ENCODE measurements at places on chromosomes 2 and 18.
A peak's percentile ranks its signal among the peaks of the same experiment; 100 is the strongest.

DNA sequence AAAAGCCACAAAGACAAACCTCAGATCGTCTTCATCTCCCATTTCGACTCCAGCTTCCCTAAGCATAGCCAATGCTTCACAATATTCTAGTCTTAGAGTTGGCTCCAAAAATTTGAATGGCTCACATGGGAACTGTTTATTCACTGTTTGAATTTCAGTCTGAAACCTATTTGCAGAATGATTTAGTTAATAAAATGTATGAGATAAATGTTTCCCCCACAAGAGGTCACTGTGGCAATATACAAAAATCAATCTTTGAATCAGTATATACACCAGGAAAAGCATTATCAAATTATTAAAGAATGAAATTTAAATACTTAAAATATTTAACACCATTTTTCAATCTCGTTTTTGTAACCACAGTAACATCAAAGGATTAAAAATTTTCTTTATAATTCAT is 40.0 kb upstream of the MCM6 start:
- peak; percentile 37 for DNase-seq

- no peak for DNase-seq
Measured at GRCh38 chr2:69493268-69493667, 56.0 kb upstream of the NFU1 start.

DNA sequence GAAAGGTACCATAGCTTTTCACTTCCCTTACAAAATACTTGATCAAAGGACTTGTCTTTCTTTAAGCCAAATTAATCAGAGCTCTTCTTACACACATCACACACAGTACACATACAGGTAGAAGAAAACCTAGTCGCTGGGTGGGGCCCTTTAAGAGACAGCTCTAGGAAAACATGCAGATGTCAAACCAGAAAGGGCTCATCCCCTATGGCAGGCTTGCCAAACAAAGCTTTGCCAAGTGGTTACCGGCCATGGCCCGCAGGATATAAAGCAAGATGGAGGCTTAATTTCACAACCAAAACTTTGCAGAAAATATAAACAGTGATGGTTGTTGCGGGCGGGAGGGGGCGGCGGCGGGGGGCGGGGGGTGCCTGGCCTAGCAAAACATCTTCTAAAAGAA is 2156.0 kb upstream of the PIK3C3 start:
- DNase-seq = no peak

- DNase-seq = no peak
Measured at GRCh38 chr18:36454848-36455458, 157.4 kb downstream of the FHOD3 start.

DNA sequence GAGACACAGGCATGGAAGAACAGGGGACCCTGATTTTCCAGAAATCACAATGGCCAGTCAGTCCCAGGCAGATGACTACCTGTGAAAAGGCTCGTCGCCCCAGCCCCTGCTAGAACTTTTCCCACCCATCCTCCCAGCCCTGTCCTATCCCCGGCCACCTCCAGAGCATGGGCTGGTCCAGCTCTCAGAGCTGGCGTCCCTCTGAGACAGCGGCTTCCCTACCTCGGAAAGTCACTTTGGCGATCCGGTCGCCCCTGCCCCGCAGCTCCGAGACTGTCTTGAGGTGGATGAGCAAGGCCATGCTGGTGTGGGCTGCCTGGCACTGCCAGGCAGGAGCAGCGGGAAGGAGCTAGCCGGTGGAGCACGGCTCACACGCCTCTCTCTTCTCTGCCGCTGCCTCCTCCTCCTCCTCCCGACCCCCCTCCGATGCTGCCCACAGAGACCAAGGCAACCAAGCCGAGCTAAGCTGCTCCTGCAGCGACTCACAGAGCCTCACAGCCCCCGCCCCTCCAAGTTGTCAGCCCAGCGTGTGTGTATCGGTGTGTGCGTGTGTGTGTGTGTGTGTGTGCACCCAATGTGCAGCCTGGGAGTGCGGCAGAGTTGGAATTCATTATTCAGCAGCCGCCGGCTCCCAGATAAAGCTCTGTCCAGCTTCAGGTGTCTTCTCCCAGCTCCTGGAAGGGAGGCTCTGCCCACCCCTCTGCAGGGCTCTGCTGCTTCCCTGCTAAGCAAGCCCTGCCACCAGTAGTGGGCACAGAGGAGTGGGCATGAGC is 80.5 kb upstream of the OTOF start:
- no peak for DNase-seq

GRCh38 chr18:28075501-28075900 is 101.4 kb downstream of the CDH2 start:
- no peak for DNase-seq

- DNase-seq = no peak
Measured at GRCh38 chr2:215970425-215970824, 42.9 kb downstream of the MREG start.

DNA sequence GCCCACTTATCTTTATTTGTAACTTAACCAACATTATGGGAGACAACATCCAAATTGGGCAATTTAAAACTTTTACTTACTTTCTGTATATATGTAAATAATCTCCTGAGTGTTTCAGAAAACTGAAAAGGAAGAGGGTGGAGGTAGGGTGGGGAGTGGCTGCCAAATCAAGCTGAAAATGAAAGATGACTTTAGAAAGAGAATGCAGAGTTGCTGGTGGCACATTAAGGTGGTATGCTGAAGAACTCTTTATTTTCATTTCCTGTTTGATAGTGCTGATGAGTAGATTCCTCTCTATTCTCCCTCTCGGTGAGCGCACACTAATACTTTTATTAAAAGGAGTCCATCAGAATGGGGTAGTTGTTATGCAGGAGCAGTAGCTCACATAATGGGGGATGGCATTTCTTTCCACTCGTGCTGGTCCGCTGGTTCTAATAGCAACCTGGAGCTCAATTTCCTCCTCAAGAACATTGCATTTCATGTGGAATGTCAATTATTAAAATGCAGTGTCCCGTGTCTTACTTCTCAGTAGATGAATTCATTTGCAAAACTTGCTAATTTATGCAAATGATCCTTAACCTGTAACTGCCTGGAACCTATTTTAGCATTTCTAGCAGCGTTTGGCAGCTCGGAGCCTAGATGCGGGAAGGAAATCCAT is 466.9 kb upstream of the HNRNPA3 start:
- DNase-seq = no peak

GRCh38 chr18:67932271-67932670 is 415.8 kb upstream of the DSEL start:
- no peak for DNase-seq

DNA sequence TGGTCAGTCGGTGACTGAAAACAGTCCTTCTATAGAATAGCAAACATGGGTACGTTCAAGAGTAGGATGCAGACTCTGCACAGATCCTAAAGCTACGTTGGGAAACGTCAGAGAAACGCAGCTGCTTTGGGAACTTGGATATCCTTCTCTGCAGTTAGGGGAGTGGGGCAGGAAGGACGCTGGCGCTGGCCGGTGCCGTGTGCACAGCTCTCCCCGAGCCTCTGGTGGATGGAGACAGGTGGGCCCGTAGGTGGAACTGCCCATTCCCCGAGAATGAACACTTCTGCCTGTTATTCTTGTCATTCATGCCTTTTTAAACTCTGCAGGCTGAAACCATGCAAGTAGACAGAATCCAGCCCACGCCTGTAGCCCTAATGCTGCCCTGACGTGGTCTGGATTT is 91.7 kb upstream of the MBOAT2 start:
- DNase-seq = no peak

GRCh38 chr2:206125901-206126300 is 33.3 kb downstream of the NDUFS1 start:
- DNase-seq = no peak

DNA sequence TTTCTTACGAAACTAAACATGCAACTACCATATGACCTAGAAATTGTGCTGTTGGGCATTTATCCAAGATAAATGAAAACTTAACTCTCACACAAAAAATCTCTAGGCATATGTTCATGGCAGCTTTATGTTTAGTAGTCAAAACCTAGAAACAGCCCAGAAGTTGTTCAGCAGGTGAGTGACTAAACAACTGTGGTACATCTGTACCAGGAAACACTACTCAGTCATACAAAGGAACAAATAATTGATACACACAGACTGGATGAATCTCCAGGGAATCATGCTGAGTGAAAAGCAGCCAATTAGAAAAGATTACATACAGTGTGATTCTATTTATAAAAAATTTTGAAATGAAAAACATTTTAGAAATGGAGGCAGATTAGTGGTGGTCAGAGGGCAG is 29.3 kb downstream of the DYNC2LI1 start:
- DNase-seq = no peak

DNA sequence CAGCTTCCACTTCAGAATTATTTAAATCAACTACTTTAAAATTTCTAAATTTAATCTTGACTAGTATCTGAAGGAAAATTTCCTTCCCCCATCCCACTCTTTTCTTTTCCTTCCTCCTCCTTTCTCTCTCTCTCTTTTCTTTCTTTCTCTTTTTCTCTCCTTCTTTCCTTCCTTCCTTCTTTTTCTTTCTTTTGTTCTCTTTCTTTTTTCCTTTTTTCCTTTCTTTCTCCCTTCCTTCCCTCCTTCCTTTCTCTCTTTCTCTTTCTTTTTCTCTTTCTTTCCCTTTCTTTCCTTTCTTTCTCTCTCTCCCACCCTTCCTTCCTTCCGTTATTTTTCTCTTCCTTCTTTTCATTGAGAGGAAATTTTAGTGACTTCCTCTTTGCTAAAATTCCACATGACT is 132.0 kb upstream of the CDH19 start:
- no peak for DNase-seq

- no peak for DNase-seq
Measured at GRCh38 chr2:59204040-59204439, 962.9 kb upstream of the FANCL start.

- no peak for DNase-seq
Measured at GRCh38 chr2:77831060-77831459, 308.9 kb upstream of the LRRTM4 start.

- no peak for DNase-seq
Measured at GRCh38 chr2:97706112-97706511, 7.3 kb upstream of the ZAP70 start.

DNA sequence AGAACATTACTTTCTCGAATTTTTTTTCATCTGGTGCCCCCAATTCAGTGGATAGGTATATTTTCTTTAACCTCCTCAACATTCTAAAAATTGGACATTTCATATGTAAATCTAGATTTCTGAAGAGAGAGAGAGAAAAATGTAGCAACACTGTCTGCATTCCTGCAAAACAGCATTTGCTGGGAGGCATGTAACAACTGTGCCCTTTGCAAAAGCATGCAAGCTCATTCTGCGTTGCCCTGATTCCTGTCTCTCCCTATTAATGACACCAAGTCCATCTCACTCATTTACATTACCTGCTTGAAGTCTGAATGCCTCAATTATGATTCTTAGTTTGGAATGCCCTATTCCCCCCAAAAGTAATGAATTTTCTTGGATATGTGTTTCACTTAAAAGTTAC is 79.8 kb upstream of the BARD1 start:
- DNase-seq = no peak

DNA sequence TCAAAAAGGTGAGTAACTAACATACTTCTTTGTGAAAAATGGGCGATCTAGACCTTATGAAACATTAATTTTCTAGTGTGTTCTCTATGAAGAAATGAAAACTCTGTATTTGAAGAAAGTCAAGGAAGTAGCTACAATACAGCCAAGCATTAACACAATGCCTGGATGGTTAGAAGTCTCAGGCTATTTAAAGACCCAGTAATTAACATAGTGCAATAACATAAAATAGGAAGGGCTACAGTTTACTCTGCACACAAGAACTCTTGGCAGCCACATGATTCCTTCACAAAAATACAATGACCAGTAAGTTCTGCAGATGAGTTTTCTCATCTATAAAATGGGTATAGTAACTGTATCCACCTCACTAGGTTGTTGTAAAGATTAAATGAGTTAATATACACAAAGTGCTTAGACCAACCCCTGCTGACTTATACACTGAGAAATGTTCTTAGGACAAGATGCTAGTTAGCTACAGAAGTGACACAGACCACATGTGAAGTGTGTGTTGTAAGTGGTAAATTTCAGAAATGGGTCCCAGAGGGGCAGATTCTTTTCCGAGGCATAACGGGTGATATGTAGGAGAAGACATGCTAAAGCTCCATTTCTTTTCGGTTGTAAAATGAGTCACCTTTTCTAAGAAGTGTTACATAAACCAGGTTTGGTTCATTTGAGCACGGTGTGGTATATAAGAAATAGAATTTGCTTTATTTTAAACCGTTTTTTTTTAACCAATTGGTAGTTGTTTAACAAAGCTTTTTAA is 61.8 kb downstream of the CXCR4 start:
- no peak for DNase-seq

- DNase-seq = peak; percentile 33
Measured at GRCh38 chr2:3728104-3729054, 25.0 kb downstream of the DCDC2C start.

DNA sequence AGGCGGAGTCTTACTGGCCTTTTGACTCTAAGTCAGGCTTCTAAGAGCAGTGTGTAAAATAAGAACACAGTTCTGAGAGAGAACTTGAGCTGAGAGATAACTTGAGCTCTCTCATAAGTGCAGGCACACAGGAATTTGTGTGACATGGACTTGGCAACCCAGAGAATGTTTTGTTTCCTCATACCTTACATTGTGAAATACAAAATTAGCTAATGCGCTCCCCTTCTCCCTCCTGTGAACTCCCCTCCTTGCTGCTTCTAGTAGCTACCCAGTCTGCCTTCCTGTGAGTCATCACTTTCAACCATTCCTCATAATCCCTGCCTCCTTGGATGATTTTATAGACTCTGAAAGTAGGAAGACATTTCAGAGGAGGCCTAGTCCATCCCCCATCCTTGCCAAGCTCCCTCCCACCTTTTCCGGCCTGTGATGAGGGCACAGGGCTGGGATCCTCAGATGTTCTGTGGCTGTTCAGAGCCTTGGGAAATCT is 22.6 kb downstream of the FER1L5 start:
- peak; percentile 83 for DNase-seq

GRCh38 chr2:226559536-226559935 is 240.1 kb downstream of the IRS1 start:
- DNase-seq = no peak

GRCh38 chr2:219247678-219248642 is 2.7 kb downstream of the STK16 start:
- DNase-seq = no peak

DNA sequence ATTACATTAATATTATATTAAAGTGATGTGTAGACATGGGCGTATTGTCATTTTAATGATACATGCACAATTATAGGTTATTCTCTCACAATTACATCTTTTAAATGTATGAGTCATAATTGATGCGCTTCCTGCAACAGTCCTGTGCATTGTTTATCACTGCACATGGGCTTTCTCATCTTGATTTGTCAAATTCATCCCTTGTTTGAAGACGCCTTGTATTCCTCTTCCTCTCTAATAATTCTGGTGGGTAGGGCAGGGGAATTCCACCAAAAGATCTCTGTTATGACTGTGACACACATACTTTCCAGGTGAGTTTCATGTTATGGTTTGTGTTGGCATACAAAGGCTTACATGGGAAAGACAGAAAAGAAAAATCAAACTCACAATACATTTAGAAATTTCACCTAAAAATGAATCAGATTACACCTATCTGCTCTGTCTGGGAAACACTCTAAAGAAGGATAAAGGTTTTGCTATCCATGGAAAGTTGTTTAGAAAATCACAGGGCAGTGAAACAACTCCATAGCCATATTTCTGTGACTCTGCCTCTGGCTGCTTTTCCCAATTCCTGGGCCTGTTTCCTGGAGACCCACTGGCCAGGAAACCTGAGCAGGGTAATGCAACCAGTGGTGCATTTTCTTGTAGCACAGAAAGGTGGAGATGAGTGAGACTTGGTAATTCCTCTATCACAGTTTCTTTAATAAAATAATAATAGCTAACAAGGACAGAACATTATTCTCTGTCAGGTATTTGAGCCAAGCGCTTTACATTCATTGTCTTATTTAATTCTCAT is 13.2 kb downstream of the SLC9A2 start:
- DNase-seq = no peak
